NCI-H187 (cell line): ENCODE measurements at places on chromosomes 5 and 9.

DNA sequence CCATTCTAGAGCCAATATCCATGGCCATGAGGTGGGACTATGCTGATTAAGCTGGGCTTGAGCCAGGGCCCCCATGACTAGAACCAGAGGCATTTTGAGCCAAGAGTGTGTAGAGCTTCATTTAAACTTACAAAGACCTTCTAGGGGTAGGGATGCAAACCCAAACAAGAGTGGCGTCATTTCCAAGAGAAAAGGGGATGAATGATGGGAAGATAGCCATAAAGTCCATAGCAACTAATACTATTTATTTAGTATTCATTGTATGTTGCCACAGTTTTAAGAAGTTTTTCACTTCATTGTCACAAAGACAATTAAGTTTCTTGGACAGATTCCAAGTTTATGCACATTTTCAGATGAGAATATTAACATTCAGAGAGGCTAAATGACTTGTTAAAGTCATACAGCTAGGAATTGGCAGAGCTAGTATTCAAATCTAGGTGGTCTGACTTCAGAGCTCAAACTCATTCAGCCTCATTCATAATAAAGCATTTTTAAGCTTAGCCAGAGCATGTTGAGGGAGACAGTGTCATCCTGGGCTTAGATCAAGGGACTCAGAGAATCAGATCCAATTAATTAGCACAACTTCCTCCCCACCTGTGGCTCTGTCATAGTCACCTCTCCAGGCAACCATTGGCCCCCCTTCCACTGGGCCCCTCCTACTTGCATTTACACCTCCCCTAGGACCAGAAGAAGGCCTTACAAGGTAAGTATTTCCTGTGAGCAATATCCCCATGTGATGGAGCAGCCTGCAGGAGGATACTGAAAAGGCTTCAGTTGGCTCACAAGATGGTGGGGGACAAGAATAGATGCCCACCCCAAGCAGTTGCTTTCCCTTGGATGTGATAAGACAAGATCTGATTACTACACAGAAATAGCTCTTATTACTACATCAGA lies 95.0 kb upstream of the PCSK1 start:
- no peak for DNase-seq

- no peak for DNase-seq
Measured at GRCh38 chr5:97297704-97298091, 114.7 kb upstream of the RIOK2 start.

GRCh38 chr9:95635986-95636671 lies 119.4 kb upstream of the PTCH1 start:
- no peak for DNase-seq

- DNase-seq, result no peak
Measured at GRCh38 chr5:149144637-149145036, 3.3 kb downstream of the ABLIM3 start.

DNA sequence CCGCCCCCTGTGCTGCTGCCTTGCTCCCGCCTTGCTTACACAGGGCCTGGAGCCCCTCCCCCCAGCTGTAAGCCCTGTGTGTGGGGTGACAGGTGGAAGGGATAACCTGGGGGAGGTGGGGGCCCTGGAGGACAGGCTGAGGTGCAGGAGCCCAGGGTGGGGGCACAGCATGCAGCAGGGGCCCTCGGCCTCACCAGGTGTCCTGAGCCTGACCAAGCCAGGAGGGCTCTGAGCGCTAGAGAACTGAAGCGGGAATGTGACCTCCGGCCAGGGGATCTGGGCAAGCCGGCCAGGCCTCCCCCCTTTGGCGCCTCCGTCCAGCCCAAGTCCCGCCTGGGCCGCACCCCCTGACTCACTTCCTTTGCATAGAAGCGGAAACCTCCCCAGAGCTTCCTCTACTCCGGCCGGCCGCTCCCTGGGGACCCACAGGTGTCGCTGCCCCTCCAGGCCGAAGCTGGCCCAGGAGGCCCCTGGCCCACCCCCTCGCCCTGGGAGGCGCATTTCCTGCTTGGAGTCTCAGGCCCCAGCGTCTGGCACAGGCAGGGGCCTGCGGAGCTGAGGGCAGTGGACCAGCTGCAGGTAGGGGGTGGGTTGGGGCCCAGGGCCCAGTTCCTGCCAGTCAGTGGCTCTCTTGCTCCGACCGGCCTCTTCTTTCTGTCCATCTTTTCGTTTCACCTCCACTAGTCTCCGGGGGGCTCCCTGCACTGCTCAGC lies at the start of gene TOR4A:
Gene TOR4A (plus strand): TSS at position 398 of the 713 bp plus-strand sequence. CDS start 964 bp downstream, outside the sequence.
- no peak for DNase-seq

- DNase-seq, result no peak
Measured at GRCh38 chr5:160938532-160938931, 86.5 kb upstream of the ATP10B start.

GRCh38 chr9:95086564-95086955 lies 230.9 kb downstream of the FANCC start:
- DNase-seq, result no peak

GRCh38 chr5:38163636-38164237 lies 94.6 kb upstream of the EGFLAM start:
- no peak for DNase-seq

GRCh38 chr9:73816905-73817304 lies 665.2 kb downstream of the ANXA1 start:
- DNase-seq, result no peak

DNA sequence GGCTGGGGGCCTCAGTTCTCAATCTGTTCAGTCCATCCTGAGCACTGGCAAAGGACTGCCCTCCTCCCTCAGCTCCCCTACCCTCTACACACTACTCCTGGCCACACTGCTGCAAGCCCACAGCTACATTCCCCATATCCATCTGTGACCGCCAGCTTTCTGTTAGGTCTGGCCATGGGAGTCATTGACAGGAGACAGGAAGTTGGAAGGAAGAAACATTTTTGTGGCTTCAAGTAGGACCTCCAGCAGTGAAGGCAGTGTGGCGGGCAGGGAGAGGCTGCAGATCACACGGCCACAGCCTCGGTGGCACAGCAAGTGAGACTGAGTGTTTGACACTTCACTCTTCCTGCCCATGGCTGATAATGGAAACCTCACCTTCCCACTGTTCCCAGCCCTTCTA lies 55.9 kb downstream of the SECISBP2 start:
- DNase-seq, result no peak

- no peak for DNase-seq
Measured at GRCh38 chr5:121945261-121945660, 16.5 kb upstream of the SRFBP1 start.

GRCh38 chr5:178994580-178995340 lies at the start of gene GRM6:
Gene GRM6 (minus strand): TSS chr5:178995320. CDS start chr5:178994944, 376 bp downstream.
- DNase-seq, result no peak

DNA sequence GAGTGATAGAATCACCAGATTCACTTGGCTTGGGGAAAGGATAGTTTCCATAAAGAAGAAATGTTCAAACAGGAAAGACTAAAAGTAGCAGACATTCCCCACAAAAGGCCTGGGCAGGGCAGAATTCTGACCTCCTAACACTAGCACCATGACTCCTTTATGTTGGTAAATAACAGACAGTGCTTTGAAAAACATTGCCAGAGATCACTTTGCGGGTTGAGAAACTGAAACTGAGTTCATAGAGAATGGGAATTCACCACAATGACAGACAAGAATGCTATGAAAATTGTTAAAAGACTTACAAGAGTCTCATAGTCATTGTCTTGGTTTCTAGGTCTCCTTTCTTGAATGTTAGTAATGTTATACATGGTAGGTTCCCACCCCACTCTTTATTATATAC lies 172.5 kb upstream of the GLRA1 start:
- DNase-seq, result no peak

GRCh38 chr5:172973127-172973916 lies 10.2 kb upstream of the ATP6V0E1 start:
- DNase-seq, result no peak

- DNase-seq, result no peak
Measured at GRCh38 chr9:73714294-73714693, 562.6 kb downstream of the ANXA1 start.
